Fibroblast of lung (primary cell): ENCODE measurements at places on chromosomes 11 and 22. TPM values are rescaled to one million over a fixed set of nuclear protein-coding genes. Genes with fewer than 3 reads are reported as not detected.
A peak's percentile ranks its signal among the peaks of the same experiment; 100 is the strongest.

TSSK2 gene
- polyA plus RNA-seq: not detected in 2 replicates

MOGAT2 gene
- not detected in 2 replicates for polyA plus RNA-seq

IGSF9B gene
- polyA plus RNA-seq: not detected in 2 replicates

TMEM45B gene
- not detected in 2 replicates for polyA plus RNA-seq

VPS37C gene
- polyA plus RNA-seq: 9.9 and 10.7 TPM in 2 replicates

OR52I1 gene
- polyA plus RNA-seq: not detected in 2 replicates

DNA sequence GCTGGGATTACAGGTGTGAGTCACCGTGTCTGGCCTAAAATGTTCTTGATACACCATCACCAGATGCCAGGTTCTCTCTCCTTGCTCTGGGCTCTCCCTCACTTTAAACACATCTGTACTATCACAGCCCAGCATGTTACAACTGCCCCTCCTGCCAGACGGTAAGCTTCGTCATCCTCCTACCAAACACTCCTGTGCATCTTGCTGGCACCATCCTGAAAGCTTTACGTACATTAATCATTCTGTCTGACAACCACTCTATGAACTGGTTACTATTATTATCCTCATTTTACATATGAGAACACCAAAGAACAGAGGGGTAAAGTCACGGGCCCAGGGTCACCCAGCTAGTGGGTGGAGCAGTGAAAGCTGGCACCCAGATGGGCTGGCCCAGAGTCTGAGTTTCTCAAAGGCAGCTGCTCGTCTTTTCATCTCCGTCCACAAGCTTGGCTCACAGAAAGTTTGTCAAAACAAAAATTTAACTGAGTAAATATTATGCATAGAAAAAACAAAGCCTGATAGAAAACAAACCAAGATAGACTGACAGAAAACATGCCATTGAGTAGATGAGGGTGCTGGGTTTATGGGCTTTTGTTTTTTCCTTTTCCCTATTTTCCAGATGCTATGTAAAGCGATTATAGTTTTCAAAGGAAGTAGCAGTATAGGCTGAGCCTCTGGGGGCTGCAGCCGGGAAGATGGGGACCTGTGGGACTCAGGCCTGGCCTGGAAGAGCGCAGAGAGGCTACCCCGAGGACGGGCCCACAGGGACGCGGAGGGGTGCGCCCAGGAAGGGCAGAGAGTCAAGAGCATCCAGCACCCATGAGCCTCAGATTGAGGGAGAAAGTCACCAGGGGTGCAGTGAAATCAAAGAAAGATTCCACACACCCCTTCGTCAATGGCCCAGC lies 9.5 kb downstream of the PLA2G6 start:
- H3K4me1 ChIP-seq: peaks cover 13% of the 10 kb centered on the region
- no peak overlapping the region for H3K4me3 ChIP-seq
- H3K27ac ChIP-seq: no peak overlapping the region
- peak; percentile 75 for DNase-seq
- H3K27me3 ChIP-seq: no peaks in the 10 kb centered on the region

- no peaks in the 10 kb centered on the region for H3K4me1 ChIP-seq
- no peak for DNase-seq
- no peak overlapping the region for H3K27ac ChIP-seq
- H3K27me3 ChIP-seq: no peaks in the 10 kb centered on the region
- no peaks in the 10 kb centered on the region for H3K36me3 ChIP-seq
These were observed 109.4 kb upstream of the KIRREL3 start for GRCh38 chr11:127109796-127110480.

DNA sequence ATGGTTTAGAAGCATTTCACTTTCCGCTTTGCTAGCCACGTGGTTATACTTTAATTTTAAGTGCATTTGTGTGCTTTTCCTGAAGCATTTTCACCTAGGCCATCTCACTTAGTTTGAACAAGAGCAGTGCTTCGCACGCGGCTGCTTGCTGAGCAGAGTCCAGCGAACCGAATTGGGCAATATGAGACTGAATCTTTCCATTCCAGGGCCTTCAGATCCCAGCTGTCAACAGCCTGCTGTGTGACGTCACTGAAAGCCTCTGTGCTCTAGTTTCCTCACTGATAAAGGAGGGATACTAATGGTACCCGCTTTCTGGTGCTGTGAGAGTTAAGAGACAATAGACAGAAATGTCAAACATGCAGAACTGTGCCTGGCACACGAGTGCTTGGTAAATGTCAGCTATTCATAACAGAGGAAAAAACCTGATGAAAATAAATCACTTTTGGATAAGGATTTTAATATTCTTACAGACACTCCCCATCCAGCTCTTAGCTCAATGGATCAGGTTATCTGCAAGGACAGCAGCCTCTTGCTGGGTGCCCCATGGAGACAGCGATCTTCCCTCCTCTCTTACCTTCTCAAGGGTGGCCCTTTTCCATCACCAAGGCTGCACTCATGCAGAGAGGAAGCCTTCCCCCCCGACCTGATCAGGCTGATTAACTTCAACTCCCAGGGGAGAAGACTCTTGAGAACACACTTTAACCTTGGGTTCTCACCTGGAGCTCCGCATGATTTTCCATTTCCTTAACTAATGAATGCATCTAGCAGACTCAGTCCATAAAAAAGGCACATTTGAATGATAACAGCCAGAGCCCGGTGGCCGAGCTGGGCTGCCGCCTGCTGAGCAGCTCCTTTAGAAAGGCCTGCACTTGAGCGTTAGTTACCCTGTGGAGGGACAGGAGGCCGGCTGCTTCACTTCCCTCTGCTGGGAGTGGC lies 3.5 kb upstream of the GLB1L3 start:
- DNase-seq: peak; percentile 83
- H3K27me3 ChIP-seq: peaks cover 43% of the 10 kb centered on the region
- no peak overlapping the region for H3K4me3 ChIP-seq
- H3K4me1 ChIP-seq: no peaks in the 10 kb centered on the region
- no peak overlapping the region for H3K27ac ChIP-seq
- H3K36me3 ChIP-seq: no peaks in the 10 kb centered on the region

DNA sequence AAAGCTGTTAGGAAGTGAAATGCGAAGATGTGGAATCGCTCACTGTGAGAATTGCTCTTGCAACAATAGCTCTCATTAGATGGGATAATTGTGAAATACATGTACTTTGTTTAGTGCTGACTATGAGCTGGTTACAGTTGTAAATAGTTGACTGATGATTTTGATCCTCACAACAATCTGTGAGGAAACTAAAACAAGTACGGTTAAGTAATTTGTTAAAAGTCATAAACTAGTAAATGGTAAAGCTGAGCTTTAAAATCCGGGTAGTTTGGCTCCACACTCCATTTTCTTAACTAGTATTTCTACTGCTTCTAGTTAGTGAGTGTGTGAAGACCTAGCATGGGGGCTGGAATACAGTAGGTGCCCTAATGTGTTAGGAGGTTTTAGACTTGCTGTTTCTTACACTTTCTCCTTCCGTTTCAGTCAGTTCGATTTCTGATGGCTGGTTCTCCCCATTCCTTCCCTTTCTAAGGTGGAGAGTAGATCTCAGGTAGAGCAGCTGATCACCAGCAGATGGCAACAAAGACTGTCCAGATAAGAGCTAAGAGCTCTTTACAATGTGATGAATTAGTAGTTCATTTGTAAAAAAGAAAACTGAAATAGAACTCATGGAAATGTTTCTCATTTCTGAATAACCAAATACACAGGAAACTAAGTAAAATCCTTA lies 16.3 kb upstream of the CYP2R1 start:
- no peak overlapping the region for H3K27ac ChIP-seq
- no peaks in the 10 kb centered on the region for H3K27me3 ChIP-seq
- H3K36me3 ChIP-seq: no peaks in the 10 kb centered on the region
- no peaks in the 10 kb centered on the region for H3K4me1 ChIP-seq
- DNase-seq: peak; percentile 59
- H3K4me3 ChIP-seq: no peak overlapping the region

DNA sequence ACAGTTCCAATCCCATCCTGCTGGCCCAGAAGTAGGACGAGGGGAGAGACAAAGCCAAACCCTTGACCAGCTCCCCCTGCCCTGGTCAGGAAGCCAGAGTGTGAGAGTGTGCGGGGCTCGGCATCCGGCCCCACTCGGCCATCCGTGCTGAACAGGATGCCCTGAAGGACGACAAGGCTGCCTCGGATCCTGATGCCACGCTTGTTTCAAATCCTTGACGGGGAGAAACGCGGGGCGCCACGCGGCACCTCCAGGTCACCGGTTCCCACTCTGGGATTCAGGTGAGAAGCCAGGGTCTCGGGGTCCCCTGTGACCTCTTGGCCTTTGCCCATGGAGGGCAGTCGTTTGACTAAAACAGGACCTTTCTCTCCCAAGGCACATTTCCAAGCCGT lies 167.8 kb downstream of the BRD1 start:
- no peak overlapping the region for H3K27ac ChIP-seq
- no peak for DNase-seq
- no peaks in the 10 kb centered on the region for H3K36me3 ChIP-seq

- peak; percentile 81 for DNase-seq
- H3K27ac ChIP-seq: peak overlapping the region; percentile 100
- H3K27me3 ChIP-seq: no peaks in the 10 kb centered on the region
- H3K4me3 ChIP-seq: no peak overlapping the region
- H3K4me1 ChIP-seq: peaks cover 46% of the 10 kb centered on the region
- no peaks in the 10 kb centered on the region for H3K36me3 ChIP-seq
These were observed 23.1 kb upstream of the MICAL2 start for GRCh38 chr11:12087075-12088004.

DNA sequence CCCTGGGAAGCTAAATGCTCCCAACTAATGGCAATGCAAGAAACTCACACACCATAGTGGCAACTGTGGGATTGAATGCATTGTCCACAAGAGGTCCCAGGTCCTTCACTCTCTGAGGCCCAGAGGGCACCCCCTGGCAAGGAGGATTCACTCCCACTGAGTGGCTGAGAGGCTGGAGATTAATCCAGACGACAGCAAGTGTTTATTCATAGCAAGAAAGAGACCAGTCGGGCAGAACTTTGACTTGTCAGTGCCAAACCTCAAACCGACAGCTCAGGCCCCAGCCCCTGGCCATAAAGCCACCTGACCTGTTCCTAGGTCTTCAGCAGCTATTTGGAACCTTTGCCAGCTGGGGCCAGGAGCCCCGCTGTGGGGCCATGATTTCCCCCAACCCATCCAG lies 54.5 kb upstream of the MPEG1 start:
- no peaks in the 10 kb centered on the region for H3K36me3 ChIP-seq
- peaks cover 2% of the 10 kb centered on the region for H3K27me3 ChIP-seq
- no peak overlapping the region for H3K4me3 ChIP-seq
- H3K27ac ChIP-seq: no peak overlapping the region
- no peaks in the 10 kb centered on the region for H3K4me1 ChIP-seq
- no peak for DNase-seq

DNA sequence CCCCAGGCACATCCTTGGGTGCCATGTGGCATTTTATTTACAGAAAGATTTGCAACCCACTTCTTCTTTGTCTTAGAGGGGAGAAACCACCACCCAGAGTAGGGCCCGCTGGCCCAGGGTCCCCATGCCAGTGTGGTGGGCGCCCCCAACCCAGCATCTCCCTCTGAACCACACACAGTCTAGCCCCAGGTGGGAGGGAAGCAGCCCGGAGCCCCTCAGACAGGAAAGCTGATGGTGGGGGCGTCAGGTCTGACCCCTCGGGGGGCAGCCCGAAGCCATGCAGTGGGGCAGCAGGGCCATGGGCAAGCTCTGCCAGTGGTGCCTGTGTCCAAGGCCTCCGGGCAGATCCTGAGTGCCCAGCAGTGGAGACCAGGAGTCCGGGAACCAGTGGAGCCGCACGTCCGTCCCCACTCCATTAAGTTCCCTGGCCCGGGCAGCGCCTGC lies 11.7 kb downstream of the TRPM5 start:
- H3K27ac ChIP-seq: no peak overlapping the region
- H3K36me3 ChIP-seq: no peaks in the 10 kb centered on the region
- no peaks in the 10 kb centered on the region for H3K4me1 ChIP-seq

DNA sequence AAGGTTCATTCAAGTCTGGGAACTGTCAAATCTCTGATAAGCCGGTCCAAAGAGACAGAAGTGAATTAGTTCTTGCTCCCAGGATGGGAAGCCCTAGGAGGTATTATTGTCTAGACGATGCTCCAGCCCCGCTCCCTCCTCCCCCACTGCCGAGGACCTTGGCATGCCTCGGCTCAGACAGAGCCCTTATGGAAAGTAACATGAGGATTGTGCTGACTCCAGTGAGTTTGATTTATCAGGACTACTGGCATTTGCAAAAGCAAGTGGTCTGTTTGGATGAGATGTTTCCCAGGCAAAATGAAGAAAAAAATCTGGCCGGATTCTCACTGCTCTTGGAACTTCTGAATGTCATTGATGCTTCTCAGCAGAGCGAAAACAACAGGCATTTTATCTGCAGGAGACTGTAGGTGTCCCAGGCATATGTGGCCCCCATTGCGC lies 341.0 kb downstream of the ETS1 start:
- peak; percentile 24 for DNase-seq
- H3K36me3 ChIP-seq: no peaks in the 10 kb centered on the region
- no peaks in the 10 kb centered on the region for H3K4me1 ChIP-seq

DNA sequence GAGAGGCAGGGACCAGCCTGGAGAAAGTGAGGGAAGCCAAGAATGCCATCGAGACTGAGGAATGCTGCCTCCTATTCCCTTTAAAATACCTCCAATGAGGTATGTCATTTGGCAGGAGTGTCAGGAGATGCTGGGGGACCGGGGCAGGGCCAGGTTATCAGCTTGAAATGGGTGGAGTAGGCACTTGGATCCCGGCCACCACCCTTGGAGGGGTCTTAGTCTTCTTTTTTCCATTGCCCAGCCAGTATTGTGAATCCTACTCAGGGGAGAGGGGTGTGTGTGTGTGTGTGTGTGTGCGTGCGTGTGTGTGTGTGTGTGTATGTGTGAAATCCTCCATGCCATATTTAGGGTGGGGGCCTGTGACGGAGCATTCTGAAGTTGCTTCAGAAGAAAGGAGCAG lies 116.2 kb downstream of the ZBTB16 start:
- no peak overlapping the region for H3K4me3 ChIP-seq
- peaks cover 17% of the 10 kb centered on the region for H3K27me3 ChIP-seq
- no peak for DNase-seq

DNA sequence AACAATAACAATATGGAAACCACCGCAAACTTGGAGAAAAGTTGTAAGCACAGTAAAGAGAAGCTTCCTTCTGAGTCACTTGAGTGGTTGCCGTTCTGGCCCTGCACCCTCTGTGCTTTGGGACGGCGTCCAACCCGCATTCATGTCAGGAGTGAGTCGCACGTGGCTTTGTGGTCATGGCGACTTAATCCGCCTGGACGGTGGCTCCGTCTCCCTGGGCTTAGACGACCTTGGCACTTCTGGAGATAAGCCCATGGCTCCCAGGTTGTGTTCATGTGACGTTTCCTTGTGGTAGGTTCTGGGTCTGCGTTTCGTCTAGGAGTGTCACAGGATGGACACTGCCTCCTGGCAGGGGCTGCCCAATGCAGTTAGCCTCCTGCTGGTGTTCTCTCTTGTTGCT lies 40.5 kb downstream of the TPCN2 start:
- H3K27me3 ChIP-seq: no peaks in the 10 kb centered on the region
- no peak overlapping the region for H3K27ac ChIP-seq
- H3K36me3 ChIP-seq: peaks cover 12% of the 10 kb centered on the region
- peaks cover 8% of the 10 kb centered on the region for H3K4me1 ChIP-seq

- no peak overlapping the region for H3K4me3 ChIP-seq
- H3K27ac ChIP-seq: no peak overlapping the region
- no peak for DNase-seq
- no peaks in the 10 kb centered on the region for H3K27me3 ChIP-seq
These were observed 217.1 kb upstream of the KIRREL3 start for GRCh38 chr11:127217452-127218274.
